ENCODE measurements at places on chromosomes 12 and 14. TPM values are rescaled to one million over a fixed set of nuclear protein-coding genes. Genes with fewer than 3 reads are reported as not detected.

GRCh38 chr12:63084501-63084900 lies 66.5 kb downstream of the AVPR1A start:
- no peak overlapping the region for H3K4me3 ChIP-seq
- peaks cover 13% of the 10 kb centered on the region for H3K4me1 ChIP-seq
- H3K27me3 ChIP-seq, result peaks cover 3% of the 10 kb centered on the region
- no peaks in the 10 kb centered on the region for H3K36me3 ChIP-seq
- no peak overlapping the region for H3K27ac ChIP-seq
- DNase-seq, result no peak

The IAPP gene
- total RNA-seq, result not detected

The MUCL1 gene
- total RNA-seq, result not detected

DNA sequence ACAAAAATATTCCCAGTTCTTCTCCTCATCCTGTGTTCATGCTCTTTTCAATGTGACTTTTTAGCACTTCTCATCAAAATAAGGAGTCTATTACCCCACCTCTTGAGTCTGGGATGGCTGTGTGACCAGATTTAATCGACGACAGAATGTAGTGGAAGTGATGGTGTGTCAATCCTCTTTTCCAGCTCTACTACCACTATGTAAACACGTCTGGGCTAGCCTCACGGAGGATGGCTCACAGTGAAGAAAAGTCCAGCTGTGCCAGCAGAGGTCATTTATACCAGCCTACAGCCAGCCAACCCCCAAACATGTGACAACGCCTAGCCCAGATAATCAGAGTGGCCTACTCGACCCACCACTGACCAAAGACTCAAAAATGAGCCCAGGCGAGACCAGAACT lies 37.3 kb upstream of the FGF6 start:
- H3K36me3 ChIP-seq, result peaks cover 4% of the 10 kb centered on the region
- no peaks in the 10 kb centered on the region for H3K4me1 ChIP-seq
- H3K27me3 ChIP-seq, result no peaks in the 10 kb centered on the region
- H3K4me3 ChIP-seq, result no peak overlapping the region
- no peak overlapping the region for H3K27ac ChIP-seq

The GPR162 gene
- 3.0 TPM for total RNA-seq

DNA sequence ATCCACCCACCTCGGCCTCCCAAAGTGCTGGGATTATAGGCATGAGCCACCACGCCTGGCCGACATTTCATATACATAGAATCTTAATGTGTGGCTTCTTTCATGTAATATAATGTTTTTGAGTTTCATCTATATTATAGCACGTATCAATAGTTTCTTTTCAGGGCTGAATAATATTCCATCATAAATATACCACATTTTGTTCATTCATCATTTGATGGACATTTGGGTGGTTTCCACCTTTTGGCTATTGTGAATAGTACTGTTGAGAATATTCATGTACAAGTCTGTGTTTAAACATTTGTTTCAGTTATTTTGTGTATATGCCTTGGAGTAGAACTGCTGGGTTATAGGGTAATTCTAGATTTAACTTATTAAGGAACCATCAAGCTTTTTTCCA lies 12.0 kb downstream of the ACVR1B start:
- no peak overlapping the region for H3K4me3 ChIP-seq
- H3K27ac ChIP-seq, result no peak overlapping the region
- H3K36me3 ChIP-seq, result peaks cover 22% of the 10 kb centered on the region

- H3K4me1 ChIP-seq, result peaks cover 44% of the 10 kb centered on the region
- peak; percentile 79 for DNase-seq
- peak overlapping the region; percentile 33 for H3K4me3 ChIP-seq
- peak overlapping the region; percentile 91 for H3K27ac ChIP-seq
These were observed 31.5 kb downstream of the SLC6A12 start for GRCh38 chr12:182381-182892.

GRCh38 chr12:67892259-67893021 lies 96.8 kb upstream of the IFNG-AS1 start:
- no peak overlapping the region for H3K4me3 ChIP-seq
- H3K36me3 ChIP-seq, result no peaks in the 10 kb centered on the region
- peaks cover 7% of the 10 kb centered on the region for H3K4me1 ChIP-seq
- peak overlapping the region; percentile 13 for H3K27ac ChIP-seq
- H3K27me3 ChIP-seq, result peaks cover 3% of the 10 kb centered on the region

GRCh38 chr12:122867691-122868461 lies 28.0 kb downstream of the VPS37B start:
- no peak overlapping the region for H3K4me3 ChIP-seq
- peaks cover 18% of the 10 kb centered on the region for H3K36me3 ChIP-seq
- peaks cover 28% of the 10 kb centered on the region for H3K4me1 ChIP-seq

The SYCP3 gene
- not detected for total RNA-seq

DNA sequence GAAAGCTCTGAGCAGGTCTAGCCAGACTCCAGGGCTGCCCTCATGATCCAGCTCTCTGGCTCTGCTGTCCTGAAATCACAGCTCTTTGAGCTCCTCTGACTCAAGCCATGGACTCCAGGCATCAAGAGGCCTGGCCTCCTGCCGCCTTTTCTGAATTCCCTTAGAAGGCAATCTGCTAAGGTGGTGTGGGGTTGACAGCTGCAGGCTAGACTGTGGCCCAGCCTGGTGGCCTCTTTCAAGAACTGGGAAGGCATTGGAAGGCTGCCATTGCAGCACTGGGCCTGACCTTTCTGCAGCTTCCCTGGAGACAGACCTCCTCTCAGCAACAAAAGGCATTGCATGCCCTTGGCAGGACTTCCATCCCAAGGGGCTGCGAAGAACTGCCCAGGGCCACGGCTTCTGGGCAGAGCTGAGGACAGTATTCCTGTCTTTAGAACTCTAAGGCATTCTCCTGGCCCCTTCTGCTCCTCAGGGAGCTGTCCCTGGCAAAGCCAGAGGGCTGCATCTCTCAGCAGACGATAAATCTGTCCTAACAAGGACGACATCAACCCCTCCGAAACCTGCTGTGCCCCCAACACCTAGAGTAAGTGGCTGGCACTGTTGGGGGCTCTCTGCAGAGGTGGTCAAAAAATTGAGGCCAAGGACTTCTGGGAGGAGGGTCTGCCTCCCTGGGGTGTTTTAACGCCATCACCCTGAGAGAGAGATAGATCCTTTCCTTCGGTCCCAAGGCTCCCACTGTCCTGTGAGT lies 115.6 kb downstream of the RBM19 start:
- H3K4me3 ChIP-seq, result no peak overlapping the region
- H3K36me3 ChIP-seq, result no peaks in the 10 kb centered on the region
- no peak overlapping the region for H3K27ac ChIP-seq
- H3K4me1 ChIP-seq, result no peaks in the 10 kb centered on the region
- no peak for DNase-seq
- peaks cover 5% of the 10 kb centered on the region for H3K27me3 ChIP-seq

- H3K27ac ChIP-seq, result no peak overlapping the region
- no peak overlapping the region for H3K4me3 ChIP-seq
- H3K27me3 ChIP-seq, result no peaks in the 10 kb centered on the region
- peaks cover 51% of the 10 kb centered on the region for H3K4me1 ChIP-seq
These were observed 13.1 kb downstream of the GPR68 start for GRCh38 chr14:91231446-91231845.

Measured in HFFc6 (cell line).